Colonic mucosa (tissue), 4 donors: ENCODE measurements at places on chromosomes 1 and 21.

- no peak for DNase-seq
Measured at GRCh38 chr1:230781594-230781993, 34.4 kb downstream of the CAPN9 start.

DNA sequence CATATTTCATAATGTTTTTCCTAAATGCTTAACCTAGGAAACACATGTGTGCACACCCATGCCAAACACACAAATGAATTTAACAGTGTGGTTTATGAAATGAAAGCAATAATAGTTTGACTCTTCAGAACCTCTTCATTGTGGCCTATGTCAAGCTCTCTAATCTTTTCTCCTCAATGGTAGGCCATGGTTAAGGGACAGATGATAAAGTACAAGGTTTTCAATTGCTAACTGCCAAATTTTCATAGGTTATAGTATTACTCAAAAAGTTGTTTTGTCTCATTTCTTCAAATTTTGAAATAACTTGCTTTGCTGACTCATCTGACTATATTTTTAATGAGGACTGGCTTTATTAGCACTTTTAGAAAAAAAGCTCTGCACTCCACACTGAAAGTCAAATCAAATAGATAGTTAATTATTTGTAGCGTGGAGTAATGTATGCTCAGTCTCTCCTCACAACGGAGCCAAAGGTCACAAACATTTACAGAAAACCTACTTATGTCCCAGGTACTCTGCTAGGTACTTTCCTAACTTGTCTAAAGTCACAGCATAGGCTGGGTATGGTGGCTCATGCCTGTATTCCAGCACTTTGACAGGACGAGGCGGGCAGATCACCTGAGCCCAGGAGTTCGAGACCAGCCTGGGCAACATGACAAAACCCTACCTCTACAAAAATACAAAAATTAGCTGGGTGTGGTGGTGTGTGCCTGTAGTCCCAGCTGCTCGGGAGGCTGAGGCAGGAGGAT, 3.0 kb upstream of the ADCY10 start:
- DNase-seq, result no peak

DNA sequence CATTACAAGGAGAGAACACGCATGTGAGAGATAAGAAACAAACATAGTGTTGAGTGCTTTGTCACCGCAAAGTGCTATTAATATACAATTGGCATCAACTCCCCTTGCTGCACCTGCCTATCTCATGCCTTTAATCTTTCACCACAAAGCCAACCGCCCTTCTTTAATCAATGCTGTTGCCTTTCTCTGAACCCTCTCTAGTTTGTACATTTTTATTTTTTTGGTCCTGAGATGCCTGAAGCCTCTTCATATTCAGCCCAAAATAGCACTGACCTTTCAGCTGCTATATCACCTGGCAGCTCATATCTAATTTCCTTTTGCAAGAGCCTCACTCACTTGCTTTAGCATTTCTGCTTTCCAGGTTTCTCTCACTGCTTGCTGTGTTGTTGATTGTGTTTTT, 504.7 kb downstream of the NUF2 start:
- DNase-seq, result no peak

- DNase-seq, result no peak
Measured at GRCh38 chr1:33710967-33711366, 152.9 kb upstream of the HMGB4 start.

DNA sequence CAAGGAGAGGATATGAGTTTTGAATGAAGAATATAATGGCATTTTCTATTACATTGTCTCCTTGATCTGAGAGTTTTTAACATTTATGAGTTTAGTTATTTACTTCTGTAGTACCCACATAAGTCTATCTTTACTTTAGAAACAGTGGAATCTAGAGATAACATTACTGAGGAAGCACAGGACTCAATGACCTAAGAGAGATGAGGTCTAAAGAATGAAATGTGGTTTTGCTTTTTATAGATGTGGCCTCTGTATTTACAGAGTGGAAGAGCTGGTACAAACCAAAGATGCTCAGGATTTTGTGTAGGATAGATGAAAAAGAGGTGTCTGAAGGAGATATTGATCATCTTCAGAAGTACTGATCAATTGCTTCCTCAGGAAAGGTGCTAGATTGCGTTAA, 177.3 kb downstream of the KCTD3 start:
- no peak for DNase-seq

GRCh38 chr1:211896958-211897357, 66.4 kb upstream of the LPGAT1 start:
- DNase-seq, result no peak

GRCh38 chr1:36588972-36589371, 106.3 kb upstream of the CSF3R start:
- no peak for DNase-seq

- DNase-seq, result no peak
Measured at GRCh38 chr1:8174807-8175206, 143.1 kb upstream of the SLC45A1 start.

DNA sequence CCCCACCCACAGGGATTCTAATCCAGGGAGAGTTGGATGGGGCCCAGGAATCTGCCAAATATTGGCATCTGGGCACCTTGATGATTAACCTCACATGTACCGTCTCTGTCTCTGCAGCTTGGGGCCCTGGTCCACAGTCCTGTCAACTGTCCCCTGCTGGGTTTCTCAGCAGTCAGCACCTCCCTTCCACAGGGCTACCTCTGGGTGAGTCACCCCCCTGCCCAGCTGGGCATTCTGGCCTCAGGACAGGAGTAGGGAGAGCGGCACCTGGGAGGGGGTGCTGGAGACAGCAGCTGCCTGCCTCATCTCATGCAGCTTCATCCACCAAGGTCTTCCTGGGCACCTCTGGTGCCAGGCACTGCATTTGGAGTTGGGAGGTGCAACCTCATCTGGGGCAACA, 100.6 kb upstream of the ACTL8 start:
- DNase-seq, result no peak

DNA sequence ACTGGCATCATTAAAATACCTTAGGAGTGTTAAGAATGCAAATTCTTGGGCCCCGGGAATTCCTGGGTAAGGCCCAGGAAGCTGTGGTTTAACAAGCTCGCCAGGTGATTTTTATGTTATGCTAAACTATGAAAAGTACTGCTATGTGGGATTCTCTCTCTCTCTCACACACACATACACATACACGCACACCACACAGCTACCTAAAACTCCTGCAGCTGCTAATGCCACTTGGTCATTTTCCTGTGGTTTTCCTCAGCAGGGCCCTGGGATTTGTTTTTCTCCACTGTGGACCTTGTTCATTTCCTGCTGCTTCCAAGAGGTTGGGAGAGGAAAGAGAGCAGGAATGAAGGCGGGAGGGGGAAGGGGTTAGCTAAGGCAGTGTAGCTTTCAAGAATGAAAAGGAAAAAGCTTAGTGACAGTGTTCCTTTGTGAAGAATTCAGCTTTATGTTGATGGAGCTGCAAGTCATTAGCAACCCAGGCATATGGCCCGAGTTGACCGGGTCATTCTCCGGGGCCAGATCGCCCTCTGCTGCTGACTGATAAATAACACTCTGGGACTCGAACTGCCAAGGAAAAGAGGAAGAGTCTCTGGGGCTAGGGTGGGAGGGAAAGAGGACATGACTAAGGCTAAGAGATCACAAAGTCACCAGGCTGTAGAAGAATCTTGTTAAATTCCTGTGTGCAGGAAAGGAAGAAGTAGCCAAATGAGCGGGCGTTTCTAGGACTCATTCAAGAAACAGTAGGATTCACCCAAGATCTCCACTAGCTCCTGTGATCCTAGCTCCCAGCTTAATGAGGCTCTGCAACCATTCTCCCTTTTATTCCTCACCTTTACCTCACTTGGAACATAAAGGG, 30.5 kb upstream of the LRIG2 start:
- peak; percentile 83 for DNase-seq

GRCh38 chr1:197388801-197389200, 120.7 kb downstream of the CRB1 start:
- no peak for DNase-seq

DNA sequence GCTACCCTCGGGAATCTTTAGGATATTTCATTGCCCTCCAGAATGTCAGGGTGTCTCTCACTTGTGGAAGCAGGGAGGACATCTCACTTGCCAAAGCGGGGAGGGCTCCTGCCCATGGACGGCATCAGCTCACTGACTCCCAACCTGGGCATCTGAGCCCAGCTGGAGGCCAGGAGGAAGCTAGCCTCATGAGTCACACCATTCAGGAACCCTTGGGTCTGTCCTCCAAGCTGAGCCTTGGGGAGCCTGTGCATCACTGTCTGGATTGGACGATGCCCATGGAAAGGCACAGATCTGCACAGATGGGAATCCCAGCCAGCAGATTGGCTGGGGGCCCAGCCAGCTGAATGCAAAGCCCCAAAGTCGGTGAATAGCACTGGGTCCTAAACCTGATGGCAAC, 25.2 kb downstream of the WNT3A start:
- DNase-seq, result no peak

GRCh38 chr1:44947774-44948311, 38.6 kb downstream of the EIF2B3 start:
- no peak for DNase-seq

- DNase-seq, result no peak
Measured at GRCh38 chr1:60637651-60638050, 444.7 kb upstream of the NFIA start.

DNA sequence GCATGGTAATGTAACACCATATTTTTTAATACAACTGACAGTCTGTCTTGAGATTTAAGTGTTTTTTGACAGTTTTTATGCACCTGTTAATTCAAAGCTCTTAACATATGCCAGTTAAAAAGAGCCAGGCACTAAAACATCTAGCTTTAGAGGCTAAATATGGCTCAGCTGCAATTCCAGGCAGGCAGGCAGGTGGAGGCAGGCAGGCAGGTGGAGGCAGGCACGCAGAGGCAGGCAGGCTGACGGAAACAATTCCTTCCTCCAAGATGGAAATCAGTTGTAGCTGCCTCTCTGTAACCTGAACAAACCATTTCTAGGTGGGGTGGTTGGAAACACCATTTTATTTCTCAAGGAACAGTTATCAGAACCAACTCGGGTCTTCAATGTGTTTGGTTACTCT, 51.2 kb downstream of the GORAB start:
- no peak for DNase-seq

- peak; percentile 78 for DNase-seq
Measured at GRCh38 chr1:28259934-28260802, 850 bp downstream of the SESN2 start.

- DNase-seq, result peak; percentile 44
Measured at GRCh38 chr1:10033359-10033845, 644 bp downstream of the UBE4B start.

DNA sequence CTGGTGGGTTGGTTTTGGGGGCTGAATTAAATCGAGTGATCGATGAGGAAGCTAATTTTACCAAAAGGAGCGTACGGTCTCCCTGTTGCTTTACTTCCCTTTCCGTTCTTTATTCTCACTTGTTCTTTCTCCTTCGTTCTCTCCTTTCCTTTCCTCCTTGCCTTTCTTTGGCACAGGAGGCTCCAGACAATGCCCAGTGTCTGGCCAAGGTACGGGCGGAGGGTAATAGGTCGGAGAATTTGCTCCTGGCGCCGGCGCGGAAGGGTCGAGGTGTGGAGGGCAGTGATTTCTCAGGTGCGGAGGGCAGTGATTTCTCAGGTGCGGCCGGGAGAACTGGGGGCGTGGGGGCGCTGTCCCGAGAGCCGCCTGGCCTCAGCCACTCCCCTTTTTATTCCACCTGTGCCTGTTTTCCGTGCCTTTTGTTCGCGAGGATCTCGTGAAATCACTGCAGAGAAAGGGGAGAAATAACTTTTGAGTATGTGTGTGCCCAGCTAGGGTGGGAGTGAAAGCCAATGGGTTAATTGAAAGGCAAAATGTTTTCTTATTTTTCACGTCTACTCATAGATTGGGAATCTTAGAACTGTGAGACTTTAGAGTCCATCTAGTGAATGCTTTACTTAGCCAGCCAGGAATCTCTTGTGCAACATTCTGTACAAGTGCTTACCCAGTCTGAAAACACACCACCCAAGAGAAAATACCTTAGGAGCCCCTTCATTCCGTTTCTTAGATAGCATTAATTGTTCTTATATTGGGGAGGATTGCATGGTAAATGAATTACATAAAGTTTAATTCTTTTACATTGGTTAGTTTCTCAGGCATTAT, 1.3 kb downstream of the FNBP1L start:
- peak; percentile 74 for DNase-seq

GRCh38 chr1:175070818-175071217, 3.2 kb downstream of the TNN start:
- no peak for DNase-seq

- no peak for DNase-seq
Measured at GRCh38 chr1:111961773-111962565, 27.5 kb downstream of the KCND3 start.

DNA sequence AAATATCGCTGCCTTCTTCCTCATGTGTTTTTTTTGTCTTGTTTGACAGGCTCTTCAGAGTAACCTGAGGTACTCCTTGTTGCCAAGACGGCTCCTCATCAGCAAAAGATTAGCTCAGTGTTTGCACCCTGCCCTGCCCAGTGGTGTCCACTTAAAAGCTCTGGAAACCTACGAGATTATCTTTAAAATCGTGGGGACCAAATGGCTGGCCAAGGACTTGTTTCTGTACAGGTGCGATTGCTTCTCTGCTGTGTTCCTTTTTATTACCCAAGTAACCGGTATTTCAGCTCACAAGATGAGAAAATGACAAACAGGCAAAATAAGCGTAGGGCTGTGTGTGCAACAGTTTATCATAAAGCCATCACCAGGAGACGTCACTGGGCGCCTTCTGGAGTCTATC, 42.4 kb downstream of the DOP1B start:
- DNase-seq, result no peak

DNA sequence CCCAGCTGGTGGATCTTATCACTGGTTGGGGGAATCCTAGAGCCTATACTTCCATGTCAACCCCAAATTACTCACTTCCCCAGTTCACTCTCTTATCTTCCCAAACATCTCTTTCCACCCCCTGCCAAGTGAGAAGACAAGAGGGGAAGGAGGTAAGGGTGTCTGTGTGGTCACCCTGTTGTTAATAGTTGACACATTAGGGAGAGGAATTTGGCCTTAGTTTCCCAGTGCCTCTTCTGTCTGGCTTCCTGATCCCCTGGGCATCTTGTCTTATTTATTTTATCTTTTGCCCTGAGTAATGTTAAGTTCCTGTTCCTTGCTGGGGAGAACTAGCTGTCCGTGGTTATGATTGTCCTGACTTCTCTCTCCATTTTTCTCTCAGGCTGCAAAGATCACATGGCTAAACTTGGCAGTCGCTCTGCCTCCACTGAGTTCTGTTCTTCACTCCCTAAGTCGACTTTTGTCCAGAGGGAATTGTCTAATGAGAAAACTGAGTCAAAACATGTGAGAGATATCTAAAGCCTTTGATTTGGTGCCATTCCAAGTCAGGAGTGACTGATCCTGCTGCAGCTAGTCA, 157.1 kb upstream of the SYT6 start:
- DNase-seq, result no peak

DNA sequence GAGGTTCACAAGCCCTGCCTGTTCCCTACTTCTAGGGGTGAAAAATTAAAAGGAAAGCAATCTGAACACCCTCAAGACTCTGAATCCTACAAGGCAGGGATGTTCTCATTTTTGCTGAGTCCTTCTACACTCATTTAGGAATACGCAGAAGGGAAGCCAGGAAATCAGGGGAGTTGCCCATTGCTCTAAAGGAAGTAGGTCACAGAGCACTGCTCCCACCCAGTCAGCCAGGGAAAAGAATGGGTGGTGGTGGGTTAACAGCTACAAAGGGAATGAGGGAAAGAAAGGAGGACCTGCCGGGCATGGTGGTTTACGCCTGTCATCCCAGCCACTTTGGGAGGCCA, 2.4 kb upstream of the CTTNBP2NL start:
- DNase-seq, result peak; percentile 51
